ENCODE measurements at places on chromosomes 11 and 22.

GRCh38 chr11:34988294-34989255 lies 72.2 kb downstream of the PDHX start:
- DNase-seq: no peak

DNA sequence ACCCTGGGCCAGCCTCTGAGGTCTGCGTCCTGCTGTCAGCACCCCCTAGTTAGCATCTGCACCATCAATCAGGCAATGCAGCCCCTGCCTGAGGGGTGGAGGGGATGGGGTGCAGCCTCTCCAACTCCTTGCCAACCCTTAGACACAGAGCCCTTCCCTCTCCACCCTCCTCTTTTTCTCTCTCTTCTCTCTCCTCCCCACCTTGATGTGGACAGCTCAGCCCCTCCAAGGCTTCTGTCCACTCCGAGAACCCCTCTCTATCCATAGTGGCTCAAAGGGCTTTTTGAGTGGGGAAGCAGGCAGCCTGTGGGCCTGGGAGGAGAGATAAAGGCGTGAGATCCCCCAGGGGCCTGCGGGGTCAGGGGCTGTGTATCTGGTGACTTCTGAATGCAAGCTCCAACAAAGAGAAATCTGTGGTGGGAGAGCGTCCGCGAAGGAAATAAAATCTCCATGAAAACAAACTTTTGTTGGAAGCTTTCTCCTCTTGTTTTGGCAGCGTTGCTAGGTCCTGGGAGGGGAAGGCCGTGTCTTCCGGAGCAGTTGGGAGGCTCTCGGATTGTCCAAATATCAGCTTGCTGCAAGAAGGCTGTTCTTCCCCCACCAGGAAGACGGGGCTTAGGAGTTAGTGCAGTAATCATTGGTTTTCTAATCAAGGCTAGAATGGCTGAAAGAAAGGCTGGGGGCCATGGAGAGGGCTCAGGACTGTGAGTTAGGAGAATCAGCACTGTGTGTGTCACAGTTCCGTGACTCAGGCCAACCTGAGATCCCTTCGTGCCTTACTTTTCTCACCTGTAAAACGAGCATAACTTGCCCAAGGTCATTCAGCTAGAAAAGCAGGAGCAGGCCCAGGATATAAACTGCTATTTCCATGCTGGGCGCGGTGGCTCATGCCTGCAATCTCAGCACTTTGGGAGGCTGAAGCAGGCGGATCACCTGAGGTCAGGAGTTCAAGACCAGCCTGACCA lies 50.3 kb downstream of the PKNOX2 start:
- DNase-seq: no peak

DNA sequence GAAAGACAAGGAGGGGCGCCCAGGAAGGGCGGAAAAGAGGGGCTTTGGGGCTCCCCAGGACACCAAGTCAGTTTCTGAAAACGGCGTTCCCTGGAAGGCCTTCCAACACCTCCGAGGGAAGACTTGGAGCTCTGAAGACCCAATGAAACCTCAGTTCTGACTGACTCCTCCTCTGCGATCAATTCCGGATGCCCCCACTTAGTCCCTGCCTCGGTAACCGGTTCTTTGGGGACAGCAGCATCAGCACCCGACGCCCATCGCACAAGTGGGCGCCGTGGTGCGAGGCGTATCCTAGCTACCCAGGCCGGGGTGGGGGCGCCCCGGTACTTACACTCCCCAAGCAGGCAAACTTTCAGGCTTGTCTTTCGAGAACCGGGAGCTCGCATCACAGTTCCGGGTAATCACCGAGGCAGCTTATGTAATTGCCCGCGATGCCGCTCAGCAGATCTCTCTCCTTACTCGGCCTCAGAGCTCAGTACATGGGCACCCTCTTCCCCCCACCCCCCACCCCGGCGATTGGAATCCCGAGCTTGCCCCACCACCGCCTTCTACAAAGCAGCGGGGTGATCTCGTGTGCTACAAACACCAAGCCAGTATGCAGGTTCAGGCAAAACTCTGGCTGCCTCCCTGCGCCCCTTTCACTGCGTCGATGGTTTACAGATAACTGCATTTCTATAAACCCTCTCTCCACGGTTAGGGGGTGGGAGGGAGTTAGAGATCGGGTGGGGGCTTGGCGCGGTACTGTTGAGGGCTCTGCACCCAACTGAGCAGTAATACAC lies 2.0 kb downstream of the TENM4 start:
- no peak for DNase-seq

- no peak for DNase-seq
Measured at GRCh38 chr11:73293356-73293936, 14.6 kb upstream of the ARHGEF17 start.

GRCh38 chr11:102234779-102235439 lies 82.4 kb upstream of the BIRC3 start:
- DNase-seq: no peak

GRCh38 chr11:79538775-79539174 lies 97.9 kb upstream of the TENM4 start:
- DNase-seq: no peak

- DNase-seq: no peak
Measured at GRCh38 chr22:43697894-43698293, 114.2 kb downstream of the EFCAB6 start.

DNA sequence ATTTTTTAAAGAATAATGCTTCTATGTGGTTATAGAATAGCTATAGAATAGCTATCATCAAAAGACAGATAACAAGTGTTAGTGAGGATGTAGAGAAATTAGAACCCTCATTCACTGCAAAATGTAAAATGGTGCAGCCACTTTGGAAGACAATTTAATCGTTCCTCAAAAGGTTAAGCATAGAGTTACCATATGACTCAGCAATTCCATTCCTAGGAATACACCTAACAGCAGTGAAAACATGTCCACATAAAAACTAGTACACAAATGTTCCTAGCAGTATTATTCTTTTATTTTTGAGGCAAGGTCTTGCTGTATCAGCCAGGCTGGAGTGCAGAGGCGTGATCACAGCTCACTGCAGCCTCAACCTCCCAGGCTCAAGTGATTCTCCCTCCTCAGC lies 34.0 kb downstream of the RTL6 start:
- no peak for DNase-seq

DNA sequence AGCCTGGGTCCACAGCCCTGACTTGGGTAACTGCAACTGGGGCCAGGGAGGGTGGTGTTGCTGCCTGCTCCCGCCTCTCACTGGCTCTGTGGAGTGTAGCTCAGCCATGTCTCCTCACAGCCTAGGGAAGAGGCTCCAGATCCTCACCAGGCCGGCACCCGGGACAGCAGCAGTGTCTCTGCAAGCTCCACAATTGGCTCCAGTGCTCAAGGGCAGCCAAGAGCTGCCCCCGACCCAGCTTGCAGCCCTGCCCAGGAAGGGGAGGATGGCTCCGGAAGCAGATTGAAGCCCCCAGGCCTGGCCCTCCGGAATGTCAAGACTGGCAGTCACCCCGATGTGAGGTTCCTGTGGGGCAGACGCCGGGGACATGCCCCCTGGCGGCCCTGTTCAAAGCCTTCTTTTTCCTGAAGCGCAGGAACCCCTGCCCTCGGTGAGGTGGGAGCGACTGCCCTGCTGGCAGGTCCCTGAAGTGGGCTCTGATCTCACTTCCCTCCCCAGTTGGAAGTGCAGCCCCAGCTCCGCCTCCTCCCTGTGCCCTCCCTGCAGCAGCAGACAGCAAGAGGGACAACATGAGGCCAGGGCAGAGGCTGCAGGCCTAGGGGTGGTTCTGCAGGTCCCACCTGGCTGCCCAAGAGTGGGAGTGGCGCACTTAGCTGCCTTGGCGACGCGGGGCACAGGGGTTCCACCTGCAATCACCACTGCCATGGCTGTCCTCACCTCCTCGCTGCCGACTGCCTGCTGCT lies 816.2 kb upstream of the LUZP2 start:
- no peak for DNase-seq

- no peak for DNase-seq
Measured at GRCh38 chr11:123545726-123546270, 108.6 kb downstream of the SCN3B start.
